ENCODE measurements at places on chromosomes 12 and 14.
A peak's percentile ranks its signal among the peaks of the same experiment; 100 is the strongest.

DNA sequence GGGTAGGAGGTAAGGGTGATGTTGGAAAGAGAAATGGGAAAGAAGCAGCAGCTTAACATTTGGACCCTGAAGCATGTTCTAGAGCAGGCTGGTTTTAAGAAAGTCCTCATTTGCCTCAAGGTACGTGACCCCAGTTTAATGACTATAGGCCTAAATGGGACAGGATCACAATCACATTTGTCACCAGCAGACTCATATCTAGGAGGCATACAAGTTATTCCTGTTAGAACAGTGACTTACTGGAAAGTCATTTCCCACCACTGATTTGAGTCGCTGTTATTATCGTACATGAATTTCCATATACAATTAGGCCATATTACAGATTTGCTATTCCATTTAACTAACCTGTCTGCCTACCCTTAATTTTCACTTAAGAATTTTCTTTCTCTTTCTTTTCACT lies 326.1 kb downstream of the DAD1 start:
- DNase-seq: no peak

GRCh38 chr14:30580616-30581282 lies 21.8 kb downstream of the G2E3 start:
- DNase-seq: no peak

DNA sequence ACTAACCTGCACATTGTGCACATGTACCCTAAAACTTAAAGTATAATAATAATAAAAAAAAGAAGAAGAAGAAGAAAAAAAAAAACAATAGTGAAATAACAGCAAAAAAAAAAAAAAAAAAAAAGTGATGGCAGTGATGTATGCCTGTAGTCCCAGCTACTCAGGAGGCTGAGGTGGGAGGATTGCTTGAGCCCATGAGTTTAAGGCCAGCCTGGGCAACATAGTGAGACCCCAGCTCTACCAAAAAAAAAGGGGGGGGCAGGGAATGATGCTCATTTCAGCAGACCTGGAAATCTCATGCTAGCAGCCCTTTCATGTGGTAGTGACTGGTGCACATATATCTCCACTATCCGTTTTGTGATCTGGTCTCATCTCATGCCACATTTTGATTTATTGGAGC lies 20.8 kb downstream of the TRAFD1 start:
- no peak for DNase-seq

- DNase-seq: no peak
These were observed 31.1 kb downstream of the NUDT4 start for GRCh38 chr12:93408813-93409212.

- DNase-seq: no peak
These were observed 19.0 kb upstream of the TCL1B start for GRCh38 chr14:95667249-95667693.

- no peak for DNase-seq
These were observed 211.8 kb upstream of the HMGA2 start for GRCh38 chr12:65612440-65612839.

GRCh38 chr12:10697156-10697555 lies 23.3 kb upstream of the STYK1 start:
- DNase-seq: no peak

DNA sequence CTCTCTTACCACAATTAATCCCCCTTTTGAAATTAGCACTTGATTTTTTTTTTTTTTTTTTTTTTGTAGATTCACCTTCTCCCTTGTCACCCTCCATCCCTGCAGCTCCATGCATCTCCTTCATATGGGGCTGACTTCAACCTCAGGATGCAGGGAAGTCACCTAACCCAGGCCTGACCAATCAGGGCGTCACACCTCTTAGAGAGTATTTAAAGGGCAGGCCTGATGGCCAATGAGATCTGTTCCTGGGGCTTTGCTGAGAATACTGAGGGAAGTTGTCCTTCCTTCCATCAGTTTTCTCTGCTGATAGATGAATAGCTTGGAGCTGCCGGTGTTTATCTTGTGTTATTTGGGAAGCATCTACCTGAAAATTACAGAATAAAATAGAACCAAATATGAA lies 1104.7 kb upstream of the TMEM132C start:
- no peak for DNase-seq

GRCh38 chr12:70005864-70006618 lies 181.0 kb downstream of the MYRFL start:
- DNase-seq: no peak

GRCh38 chr12:5047094-5047493 lies 3.4 kb downstream of the KCNA5 start:
- no peak for DNase-seq

- no peak for DNase-seq
These were observed 37.7 kb downstream of the C12orf50 start for GRCh38 chr12:87991483-87991882.

- DNase-seq: no peak
These were observed at the start of gene C3AR1 for GRCh38 chr12:8065991-8066594. C3AR1 (minus strand) TSS chr12:8066359; CDS start chr12:8060185, 6,174 bp downstream.

- no peak for DNase-seq
These were observed 65.9 kb upstream of the MED13L start for GRCh38 chr12:116343331-116343884.

- DNase-seq: no peak
These were observed 26.0 kb downstream of the MAPK1IP1L start for GRCh38 chr14:55077170-55078151.

GRCh38 chr14:75254381-75254822 lies 24.2 kb upstream of the FOS start:
- DNase-seq: no peak

DNA sequence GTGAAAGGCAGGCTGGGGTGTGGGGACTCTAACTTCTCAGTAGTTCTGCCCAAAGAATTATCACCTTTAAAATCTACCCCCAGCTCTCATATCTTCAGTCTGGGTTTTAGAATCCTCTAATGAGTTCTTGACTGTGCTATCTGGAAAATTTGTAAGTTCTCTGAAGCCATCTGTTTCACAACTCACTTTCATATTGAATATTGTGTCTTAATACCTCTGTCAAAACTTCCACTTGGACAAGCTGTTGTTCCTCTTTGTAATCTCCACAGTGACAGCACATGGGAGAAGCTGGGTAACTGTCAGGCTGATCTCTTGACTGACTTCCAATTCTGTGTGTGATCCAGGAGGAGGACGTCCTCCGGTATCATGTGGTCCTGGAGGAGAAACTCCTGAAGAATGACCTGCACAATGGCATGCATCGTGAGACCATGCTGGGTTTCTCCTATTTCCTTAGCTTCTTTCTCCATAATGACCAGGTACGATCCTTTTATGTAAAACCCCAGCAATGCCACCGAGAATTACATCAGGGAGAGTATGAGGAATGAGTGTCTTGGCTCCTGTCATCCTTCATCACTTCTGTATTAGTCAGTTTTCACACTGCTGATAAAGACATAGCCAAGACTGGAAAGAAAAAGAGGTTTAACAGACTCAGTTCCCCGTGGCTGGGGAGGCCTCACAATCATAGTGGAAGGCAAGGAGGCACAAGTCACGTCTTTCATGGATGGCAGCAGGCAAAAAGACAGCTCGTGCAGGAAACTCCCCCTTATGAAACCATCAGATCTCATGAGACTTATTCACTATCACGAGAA lies 111.9 kb downstream of the STAB2 start:
- no peak for DNase-seq

GRCh38 chr14:84535484-84535883 lies 994.5 kb upstream of the FLRT2 start:
- no peak for DNase-seq

DNA sequence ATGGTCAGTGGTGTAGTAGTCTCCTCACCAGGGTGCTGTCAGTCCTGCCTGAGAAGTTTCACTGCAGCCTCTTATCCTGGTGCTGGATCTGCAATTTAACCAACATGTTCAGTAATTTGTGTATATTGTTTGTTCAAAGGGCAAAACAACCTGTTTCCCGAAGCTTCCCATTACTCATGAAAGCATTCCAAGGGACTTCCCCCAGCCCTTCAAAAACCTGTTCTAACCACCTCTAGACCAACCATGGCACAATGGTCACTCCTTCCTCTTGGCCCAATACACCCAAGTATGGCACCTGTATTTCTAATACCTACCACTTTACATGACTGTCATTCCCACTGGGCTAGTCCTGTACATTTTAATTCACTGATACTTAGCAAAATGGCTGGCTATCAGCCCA lies 12.1 kb downstream of the CKAP4 start:
- no peak for DNase-seq

GRCh38 chr14:82549306-82549990 lies 1015.8 kb upstream of the SEL1L start:
- no peak for DNase-seq

DNA sequence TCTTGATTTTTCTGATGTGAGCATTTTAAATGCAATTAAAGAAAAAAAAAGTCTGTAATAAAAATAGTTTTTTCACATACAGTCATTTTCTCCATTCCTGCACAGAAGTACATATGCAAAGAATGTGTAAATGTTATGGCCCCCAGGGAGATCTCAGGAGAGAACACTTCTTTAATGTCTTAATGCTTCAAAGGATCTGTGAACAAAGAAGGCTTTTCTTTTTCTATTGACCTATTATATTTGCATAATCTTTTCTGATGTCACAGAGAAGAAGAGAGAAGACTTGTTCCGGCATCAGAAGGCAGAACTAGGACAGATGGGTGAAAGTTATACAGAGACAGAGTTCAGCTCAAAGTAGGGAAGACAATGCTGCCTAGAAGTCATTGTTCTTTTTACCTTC lies 413.5 kb upstream of the STXBP6 start:
- DNase-seq: no peak

- DNase-seq: no peak
These were observed 57.0 kb upstream of the CERS5 start for GRCh38 chr12:50224026-50224692.

DNA sequence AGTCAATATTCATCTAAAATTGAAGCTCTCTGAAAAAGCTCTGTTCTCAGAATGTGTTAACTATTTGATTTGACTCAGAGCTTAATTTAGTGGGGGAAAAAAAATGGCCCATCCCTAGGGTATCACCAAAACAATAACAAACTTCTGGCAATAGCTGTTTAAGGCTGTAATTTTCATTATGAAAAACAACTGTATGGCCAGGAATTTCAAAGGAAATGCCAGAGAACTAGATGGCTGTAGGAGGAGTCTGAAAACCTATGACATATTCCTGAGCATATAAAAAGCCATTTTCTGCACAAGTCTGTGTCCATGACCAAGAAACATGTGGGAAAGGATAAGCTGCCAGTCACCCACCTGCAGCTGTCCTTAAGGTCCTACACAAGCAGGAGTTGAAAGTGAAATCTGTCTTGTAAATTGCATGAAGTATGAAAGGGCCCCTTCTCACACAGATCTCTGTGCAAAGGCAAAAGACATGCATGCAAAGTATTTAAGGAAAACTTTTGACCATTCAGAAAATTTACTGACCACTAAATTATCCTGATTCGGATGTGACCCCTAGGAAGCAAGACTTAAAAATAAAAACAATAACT lies 299.1 kb downstream of the BTG1 start:
- DNase-seq: no peak

- DNase-seq: no peak
These were observed 199.8 kb downstream of the ZFP36L1 start for GRCh38 chr14:68592948-68593556.

GRCh38 chr12:12700254-12700653 lies 4.3 kb upstream of the GPR19 start:
- no peak for DNase-seq

DNA sequence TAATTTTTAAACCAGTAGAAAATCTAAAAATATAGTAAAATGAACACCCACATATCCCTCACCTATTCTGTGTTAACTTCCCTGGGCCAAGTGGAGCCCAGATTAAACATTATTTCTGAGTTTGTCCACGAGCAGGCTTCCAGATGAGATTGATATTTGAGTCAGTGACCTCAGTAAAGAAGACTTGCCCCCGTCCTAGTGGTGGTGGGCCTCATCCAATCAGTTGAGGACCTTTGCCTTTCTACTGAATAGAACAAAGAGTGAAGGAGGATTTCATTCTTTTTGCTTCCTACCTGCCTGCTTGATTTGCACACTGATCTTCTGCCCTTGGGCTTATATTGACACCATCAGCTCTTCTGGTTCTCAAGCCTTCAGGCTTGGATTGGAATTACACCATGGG lies 174.7 kb upstream of the PLEKHG7 start:
- no peak for DNase-seq

DNA sequence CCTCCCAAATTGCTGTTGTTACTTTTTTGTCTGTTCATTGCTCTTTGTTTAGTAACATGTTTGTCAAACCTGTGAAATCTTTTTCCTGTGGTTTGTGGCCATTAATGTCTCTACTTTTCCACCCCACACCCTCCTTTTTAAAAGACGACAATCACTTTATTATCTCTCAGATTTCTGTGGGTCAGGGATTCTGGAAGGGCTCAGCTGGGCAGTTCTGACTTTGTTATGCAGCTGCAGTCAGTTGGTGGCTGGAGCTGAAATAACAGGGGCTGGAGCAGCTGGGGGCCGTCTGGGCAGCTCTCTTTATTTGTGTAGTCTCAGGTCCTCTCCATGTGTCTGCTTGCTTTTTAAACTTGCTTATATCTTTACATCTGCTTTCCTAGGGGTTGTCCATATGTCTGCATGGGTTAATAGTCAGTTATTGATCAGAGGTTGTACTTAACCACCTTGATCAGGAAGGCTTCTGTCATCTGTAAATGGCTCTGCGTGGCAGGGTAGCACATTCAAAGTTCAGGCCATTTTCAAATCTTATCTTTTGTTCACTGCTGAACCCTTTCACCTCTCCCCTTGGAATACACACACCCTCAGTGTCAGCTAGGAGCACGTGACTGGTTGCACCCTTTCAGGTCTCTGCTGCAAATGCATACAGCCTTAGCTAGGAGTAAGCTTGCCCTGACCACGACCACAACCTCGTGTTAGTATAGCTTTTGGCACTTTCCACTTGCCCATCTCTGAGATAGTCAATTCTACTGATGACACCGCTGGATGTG lies 27.9 kb downstream of the BORCS5 start:
- no peak for DNase-seq

DNA sequence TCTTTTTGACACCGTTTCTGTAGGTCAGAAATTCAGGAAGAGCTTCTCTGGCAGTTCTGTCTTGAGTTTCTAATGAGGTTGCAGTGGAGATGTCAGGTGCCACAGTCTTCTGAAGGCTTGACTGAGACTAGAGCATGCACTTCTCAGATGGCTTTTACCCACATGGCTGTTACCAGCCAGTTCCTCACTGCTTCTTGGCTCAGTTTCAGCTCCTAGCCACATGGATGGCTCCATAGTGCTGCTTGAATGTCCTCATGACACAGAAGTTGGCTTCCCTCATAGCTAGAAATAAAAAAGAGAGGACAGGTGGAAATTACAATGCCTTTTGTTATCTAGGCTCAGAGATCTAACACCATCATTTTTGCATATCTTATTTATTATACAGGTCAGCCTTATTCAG lies 38.1 kb upstream of the SLC2A13 start:
- DNase-seq: peak; percentile 35

DNA sequence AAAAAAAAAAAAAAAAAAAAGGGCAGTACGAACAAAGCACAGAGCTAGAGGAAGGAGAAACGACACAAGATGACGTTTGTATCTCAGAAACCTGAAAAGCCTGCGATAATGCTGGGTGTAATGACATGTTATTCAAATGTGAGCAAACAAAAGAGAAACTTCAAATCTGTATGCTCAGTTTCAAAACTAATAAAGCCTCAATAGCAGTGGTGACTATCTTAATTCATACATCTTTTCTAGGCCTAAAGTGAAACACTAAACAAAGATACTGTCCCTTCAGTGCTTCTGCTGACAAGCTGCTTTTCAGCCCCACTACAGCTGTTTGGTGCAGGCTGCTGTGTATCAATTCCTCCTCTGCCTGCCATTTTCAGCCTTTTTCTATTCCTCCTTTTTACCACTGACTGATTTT lies 15.8 kb downstream of the ITPR2 start:
- no peak for DNase-seq

All from NCI-H1930 (cell line).